ENCODE measurements at places on chromosomes 12 and 14.

- DNase-seq = no peak
Measured at GRCh38 chr14:72610831-72611200, 283.1 kb downstream of the DPF3 start.

- DNase-seq = no peak
Measured at GRCh38 chr12:26195641-26196420, 458 bp downstream of the SSPN start.

DNA sequence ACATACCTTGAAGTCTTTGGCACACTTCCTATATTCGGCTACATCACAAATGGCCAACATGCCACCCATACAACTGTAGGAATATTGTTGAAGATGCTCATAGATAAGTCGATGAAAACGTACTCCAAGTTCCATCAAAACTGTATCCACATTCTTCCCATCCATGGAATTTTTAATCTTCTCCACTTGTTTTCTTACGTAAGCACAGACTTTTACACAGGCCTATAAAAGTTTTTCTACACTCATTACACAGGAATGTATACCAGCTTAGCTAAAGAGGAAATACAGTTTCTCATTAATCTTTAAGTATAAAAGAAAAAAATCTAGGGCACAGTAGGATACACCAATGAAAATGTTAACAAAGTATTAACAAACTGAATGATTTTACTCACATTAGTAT is 59.1 kb downstream of the EXOC5 start:
- DNase-seq = no peak

- no peak for DNase-seq
Measured at GRCh38 chr12:68264158-68264855, 10.9 kb upstream of the IL22 start.

- DNase-seq = peak; percentile 32
Measured at GRCh38 chr12:48189331-48190125, 6.1 kb downstream of the CCDC184 start.

GRCh38 chr14:99820702-99821331 is 27.6 kb downstream of the EML1 start:
- DNase-seq = no peak

DNA sequence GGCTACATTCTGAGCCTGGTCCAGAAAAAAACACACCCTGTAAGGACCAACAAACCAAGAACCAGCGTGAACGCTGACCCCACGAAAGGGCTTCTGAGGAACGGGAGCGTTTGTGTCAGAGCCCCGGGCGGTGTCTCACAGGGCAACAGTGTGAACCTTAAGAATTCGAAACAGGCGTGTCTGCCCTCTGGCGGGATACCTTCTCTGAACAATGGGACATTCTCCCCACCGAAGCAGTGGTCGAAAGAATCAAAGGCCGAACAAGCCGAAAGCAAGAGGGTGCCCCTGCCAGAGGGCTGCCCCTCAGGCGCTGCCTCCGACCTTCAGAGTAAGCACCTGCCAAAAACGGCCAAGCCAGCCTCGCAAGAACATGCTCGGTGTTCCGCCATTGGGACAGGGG is 7.9 kb downstream of the DACT1 start:
- no peak for DNase-seq

- no peak for DNase-seq
Measured at GRCh38 chr12:8855891-8856290, 33.5 kb downstream of the A2ML1 start.

DNA sequence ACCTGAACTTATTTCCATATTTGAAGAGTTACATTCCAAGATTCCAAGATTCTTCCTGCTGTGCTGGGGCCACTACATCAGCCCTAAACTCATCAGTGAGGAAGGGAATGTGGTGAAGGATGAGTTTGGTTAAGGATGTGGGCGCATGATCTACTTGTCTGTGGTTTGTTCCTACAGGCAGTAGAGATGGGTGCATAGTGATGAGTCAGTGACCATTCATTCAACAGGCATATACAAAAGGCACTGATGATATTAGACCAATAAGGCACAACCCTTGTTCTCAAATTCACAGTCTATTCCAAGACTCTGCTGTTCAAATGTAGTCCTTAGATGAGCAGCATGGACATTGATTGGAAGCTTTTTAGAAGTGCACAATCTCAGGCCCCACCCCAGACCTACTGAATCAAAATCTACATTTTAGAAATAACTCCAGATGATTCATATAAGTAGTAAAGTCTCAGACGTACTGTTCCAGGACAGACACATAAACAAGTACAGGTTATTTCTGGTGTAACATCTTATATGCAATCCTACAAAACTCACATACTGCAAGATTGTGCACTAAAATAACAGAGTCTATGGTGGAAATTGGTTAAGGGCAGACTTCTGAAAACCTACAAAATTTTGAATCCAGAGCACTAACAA is 47.7 kb upstream of the MAP3K9 start:
- no peak for DNase-seq

DNA sequence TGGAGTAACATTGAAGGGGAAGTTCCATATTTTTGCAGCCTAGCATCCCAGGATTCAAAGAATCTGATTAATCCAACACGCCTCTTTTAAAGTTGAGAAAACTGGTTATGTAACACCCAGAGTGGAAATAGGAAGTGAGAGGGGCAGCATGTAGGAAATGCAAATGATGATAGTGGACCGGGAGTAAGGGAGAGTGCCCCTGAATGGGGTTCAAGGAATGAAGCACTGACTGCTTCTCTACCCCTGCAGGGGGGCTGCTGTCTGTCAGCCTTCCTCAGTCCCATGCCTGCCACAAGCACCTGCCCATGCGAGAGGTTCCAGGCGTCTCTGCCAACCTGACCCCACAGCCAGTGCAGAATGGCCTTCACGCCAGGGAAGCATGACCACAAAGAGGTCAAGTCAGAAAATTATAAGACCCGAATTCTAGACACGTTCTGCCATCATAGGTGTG is 126.5 kb upstream of the CCND2 start:
- no peak for DNase-seq

DNA sequence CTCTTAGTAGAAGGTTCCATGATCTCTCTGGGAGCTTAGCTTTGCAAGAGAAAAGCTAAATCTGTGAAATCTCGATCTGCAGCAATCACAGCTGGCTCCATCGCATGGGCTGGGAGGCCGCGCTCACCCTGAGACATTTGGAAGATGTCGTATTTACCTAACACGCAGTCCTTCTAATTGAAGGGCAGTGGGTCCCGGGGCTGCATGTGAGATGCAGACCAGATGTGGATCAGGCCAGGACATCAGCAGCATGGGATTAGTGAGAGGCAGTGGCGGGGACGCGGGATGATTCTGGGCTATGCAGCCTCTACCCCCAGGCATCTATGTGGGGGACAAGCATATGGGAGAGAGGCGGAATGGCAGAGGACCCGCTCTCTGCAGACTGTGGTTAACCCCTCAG is 312.4 kb upstream of the RTL1 start:
- no peak for DNase-seq

GRCh38 chr12:38783304-38783703 is 122.1 kb downstream of the CPNE8 start:
- DNase-seq = no peak

- DNase-seq = no peak
Measured at GRCh38 chr14:36755756-36756155, 94.1 kb downstream of the PAX9 start.

Data from activated T-helper 1 cell treated with anti-CD3 and anti-CD28 coated beads, Interleukin-2, amount 50 U/mL, for 16 hours (primary cell).